ENCODE measurements at places on chromosomes 6 and 20.

GRCh38 chr20:37816726-37817125 lies 86.2 kb upstream of the VSTM2L start:
- no peak for DNase-seq

DNA sequence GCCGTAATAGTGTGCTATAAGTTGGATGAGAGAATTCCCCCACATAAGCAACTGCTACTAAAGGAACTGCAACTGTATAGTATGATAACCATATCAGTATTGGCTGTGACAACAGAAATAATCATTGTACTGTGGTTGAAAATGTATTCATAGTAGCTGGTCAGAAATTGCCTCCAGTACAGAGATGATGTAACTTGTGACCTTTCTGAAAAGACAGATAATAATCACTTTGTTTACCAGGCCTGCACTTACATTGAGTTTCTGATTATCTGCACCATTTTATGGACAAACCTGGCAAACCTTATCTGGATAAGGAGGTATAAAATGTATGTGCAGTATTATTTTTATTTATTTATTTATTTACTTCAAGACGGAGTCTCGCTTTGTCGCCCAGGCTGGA lies 19.0 kb downstream of the CFAP206 start:
- no peak for DNase-seq

GRCh38 chr6:219641-220198 lies 72.6 kb upstream of the DUSP22 start:
- peak; percentile 20 for DNase-seq

DNA sequence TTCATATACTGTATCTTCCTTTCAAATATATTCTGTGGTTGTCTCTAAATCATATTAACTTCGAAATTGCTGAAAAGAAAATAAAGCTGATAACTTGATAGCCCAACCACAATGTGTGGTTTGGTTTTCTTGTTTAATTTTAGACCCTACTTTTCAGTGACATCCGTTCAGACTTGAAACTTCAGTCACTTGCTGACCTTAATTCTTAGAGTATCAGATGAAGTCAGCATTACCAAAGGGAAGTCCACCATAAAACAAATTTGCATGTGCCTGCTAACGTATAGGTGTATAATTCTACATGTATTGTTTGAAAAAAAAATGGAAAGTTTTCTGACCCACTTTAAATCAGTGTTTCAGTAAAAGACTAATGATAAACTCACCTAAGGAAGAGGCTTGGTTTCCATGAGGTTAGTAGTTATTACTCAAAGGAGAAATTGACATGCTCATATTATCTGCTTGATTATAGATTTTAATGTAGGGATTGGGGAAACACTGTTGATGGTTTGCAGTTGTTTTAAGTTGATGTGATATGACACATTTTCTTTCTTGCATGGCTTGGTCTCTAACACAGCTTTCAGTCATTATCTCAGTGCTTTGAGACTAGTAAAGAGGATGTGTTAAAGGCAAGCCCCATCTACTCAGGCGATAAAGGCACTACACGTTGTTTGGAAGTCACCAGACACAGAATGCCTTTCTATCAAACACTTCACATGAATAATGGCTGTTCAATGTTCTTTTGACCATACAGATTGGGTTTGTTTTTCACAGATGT lies 5.2 kb upstream of the IL17A start:
- no peak for DNase-seq

DNA sequence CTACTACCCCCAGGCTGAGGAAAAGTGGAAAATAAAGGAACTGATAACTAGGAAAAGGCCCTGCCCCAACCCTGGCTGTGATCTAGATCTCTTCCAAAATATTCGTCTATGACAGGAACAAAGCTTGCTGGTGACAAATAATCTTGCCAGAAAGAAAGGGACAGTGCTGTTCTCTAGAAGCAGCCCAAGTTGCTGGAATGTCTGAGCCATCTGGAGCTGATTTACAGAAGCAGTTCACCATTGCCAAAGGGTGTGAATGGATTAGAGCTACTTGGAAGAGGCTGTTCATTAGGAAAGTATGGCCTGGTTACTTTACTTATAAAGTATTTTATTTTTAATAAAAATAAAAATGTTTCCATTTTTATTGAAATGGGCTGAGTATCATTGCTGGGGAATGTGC lies 146.3 kb downstream of the EPM2A start:
- DNase-seq: no peak

DNA sequence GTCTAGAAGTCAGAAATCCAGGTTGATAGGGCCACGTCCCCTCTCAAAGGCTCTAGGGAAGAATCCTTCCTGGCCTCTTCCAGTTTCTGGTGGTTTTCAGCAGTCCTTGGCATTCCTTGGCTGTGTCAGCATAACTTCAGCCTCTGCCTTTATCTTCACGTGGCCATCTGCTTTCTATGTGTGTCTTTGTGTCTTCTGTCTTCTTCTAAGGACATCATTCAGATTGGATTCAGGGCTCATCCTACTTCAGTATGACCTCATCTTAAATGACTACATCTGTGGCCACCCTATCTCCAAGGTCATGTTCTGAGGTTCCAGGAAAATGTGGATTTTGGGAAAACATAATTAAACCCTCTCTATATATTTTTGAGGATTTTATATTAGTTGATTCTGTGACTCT lies 23.0 kb downstream of the C6orf89 start:
- no peak for DNase-seq

GRCh38 chr6:88492241-88492640 lies 326.1 kb upstream of the CNR1 start:
- DNase-seq: no peak

GRCh38 chr6:107321793-107322192 lies 137.6 kb downstream of the PDSS2 start:
- no peak for DNase-seq

DNA sequence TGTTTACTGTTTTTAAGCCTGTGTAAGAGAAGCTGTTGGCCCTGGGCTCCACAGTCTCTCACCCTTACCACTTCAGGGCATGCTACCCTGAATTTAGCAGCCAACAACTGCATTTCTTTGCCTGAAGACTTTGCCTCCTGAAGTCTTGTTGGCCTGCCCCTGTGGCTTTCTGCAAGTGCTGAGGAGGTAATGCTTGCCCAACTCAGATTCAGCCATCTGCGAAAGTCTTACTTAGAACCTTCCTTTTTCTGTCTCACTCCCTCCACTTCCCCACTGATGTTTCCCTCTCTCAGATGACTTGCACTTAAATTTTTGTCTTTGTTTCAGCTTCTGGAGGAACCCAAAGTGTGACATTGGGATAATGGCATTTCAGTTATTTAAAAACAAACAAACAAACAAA lies 11.8 kb upstream of the IBTK start:
- DNase-seq: no peak

- DNase-seq: no peak
Observed at GRCh38 chr6:33028220-33028849, 18.9 kb upstream of the HLA-DOA start.

- DNase-seq: no peak
Observed at GRCh38 chr20:58647796-58648501, 3.1 kb upstream of the STX16 start.

GRCh38 chr20:43988867-43989266 lies 74.2 kb downstream of the TOX2 start:
- no peak for DNase-seq
